HepG2 (cell line): ENCODE measurements at places on chromosomes 3 and 15. TPM values are rescaled to one million over a fixed set of nuclear protein-coding genes. Genes with fewer than 3 reads are reported as not detected.

Gene FBLN2
- total RNA-seq: not detected in 2 replicates

Gene PTX3
- not detected in 2 replicates for total RNA-seq

Gene ELP6
- 38.6 and 45.0 TPM in 2 replicates for total RNA-seq

Gene LRRIQ4
- not detected in 2 replicates for total RNA-seq

DNA sequence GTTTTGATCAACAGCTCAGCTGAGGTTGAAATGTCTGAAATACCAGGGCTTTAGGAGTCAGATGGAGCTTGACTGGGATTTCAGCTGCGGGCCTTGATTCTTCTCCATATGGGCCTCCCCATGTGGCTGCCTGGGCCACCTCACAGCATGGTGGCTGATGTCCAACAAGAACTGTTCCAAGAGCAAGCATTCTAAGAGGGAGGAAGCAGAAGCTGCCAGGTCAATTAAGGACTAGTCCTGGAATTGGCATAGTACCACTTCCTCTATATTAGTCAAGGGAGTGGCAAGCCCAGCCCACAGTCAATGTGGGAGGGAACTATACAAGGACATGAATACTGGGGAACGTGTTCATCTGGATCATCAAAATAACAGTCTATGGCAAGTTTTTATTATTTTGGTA, 181.7 kb upstream of the ANKRD28 start:
- no peak for DNase-seq
- no peak overlapping the region for H3K4me3 ChIP-seq
- H3K27ac ChIP-seq: no peak overlapping the region

GRCh38 chr3:23166845-23167244, 36.3 kb upstream of the UBE2E2 start:
- no peak overlapping the region for H3K4me3 ChIP-seq
- no peak overlapping the region for H3K27ac ChIP-seq
- no peak for DNase-seq
- H3K4me1 ChIP-seq: no peaks in the 10 kb centered on the region
- H3K27me3 ChIP-seq: no peaks in the 10 kb centered on the region
- no peaks in the 10 kb centered on the region for H3K36me3 ChIP-seq
